ENCODE measurements at places on chromosomes 6 and 20. TPM values are rescaled to one million over a fixed set of nuclear protein-coding genes. Genes with fewer than 3 reads are reported as not detected.
A peak's percentile ranks its signal among the peaks of the same experiment; 100 is the strongest.

The HLA-DRA gene
- not detected for total RNA-seq

DNA sequence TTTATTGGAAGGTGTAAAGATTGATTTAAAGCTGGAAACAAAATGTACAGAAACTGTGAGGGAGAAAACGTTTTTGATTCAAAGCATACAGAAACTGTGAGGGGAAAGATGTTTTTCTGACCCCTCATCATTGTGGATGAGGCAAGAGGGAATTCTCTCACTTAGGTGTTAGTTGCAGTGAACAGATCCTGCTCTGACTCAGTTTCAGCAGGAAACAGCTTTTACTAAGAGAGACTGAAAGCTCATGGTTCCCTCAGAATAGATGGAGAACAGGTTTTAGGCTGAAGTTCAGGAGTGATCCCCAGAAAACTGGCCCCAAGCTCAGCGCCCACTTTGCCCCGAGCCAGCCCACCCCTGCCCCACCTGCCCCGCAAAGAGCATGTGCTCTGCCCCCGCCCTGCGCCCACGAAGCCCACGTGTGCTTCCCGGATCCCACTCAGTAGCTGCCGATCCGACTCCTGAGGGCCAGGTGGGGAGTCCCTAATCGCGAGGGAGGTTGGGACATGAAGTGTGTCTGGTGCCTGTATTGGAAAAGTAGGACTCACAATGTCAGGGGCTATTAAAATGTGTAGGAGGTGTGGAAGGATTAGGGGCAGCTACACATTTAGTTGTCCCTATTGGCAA, 41.2 kb downstream of the DUSP22 start:
- no peaks in the 10 kb centered on the region for H3K27me3 ChIP-seq
- H3K4me1 ChIP-seq: no peaks in the 10 kb centered on the region
- H3K27ac ChIP-seq: no peak overlapping the region
- H3K4me3 ChIP-seq: no peak overlapping the region

DNA sequence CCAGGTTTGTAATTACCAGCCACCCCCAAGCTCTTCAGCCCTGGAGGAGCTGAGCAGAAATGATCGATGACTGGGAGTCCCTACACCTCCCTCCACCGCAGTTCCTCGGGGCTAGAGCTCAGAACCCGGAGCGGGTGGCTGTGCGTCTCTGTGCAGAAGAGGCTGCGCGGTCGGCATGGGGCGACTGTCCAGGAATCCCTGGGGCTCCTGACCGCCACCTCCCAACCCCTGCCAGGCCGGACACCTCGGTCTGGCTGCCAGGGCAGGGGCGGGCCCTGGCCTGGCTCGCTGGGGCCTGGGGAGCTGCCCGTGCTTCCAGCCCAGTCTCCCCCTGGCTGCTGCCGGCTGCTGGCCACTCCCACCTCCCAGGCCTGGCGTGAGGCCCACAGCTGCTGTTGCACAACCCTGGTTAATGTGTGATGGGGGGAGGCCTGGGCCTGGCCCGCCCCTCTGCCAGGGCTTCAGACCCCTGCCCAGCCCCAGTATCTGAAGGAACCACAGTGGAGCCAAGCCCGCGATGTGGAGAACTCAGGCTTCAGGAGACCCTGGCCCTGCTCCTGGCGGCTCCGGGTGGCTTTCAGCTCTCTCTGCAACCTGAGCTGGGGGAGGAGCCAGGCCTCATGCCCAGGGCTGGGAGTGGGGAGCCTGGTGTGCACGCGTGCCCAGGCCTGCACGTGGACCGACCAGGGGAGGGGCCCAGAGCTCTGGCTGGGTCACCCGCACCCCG, 1.2 kb downstream of the SLC2A4RG start:
- peaks cover 12% of the 10 kb centered on the region for H3K4me1 ChIP-seq
- H3K27me3 ChIP-seq: no peaks in the 10 kb centered on the region
- peak overlapping the region; percentile 84 for H3K4me3 ChIP-seq
- peaks cover 22% of the 10 kb centered on the region for H3K36me3 ChIP-seq

- DNase-seq: peak; percentile 24
- no peak overlapping the region for H3K27ac ChIP-seq
- no peaks in the 10 kb centered on the region for H3K27me3 ChIP-seq
- H3K36me3 ChIP-seq: no peaks in the 10 kb centered on the region
- no peak overlapping the region for H3K4me3 ChIP-seq
- H3K4me1 ChIP-seq: peaks cover 9% of the 10 kb centered on the region
These were observed 86.9 kb downstream of the PXDC1 start for GRCh38 chr6:3664625-3665041.

GRCh38 chr6:43575105-43575771, 600 bp downstream of the XPO5 start:
- peaks cover 17% of the 10 kb centered on the region for H3K4me1 ChIP-seq
- peaks cover 29% of the 10 kb centered on the region for H3K36me3 ChIP-seq
- H3K4me3 ChIP-seq: peak overlapping the region; percentile 81
- no peak overlapping the region for H3K27ac ChIP-seq

- no peaks in the 10 kb centered on the region for H3K27me3 ChIP-seq
- H3K4me3 ChIP-seq: no peak overlapping the region
- H3K36me3 ChIP-seq: no peaks in the 10 kb centered on the region
These were observed 53.4 kb downstream of the LYRM2 start for GRCh38 chr6:89585154-89585553.

DNA sequence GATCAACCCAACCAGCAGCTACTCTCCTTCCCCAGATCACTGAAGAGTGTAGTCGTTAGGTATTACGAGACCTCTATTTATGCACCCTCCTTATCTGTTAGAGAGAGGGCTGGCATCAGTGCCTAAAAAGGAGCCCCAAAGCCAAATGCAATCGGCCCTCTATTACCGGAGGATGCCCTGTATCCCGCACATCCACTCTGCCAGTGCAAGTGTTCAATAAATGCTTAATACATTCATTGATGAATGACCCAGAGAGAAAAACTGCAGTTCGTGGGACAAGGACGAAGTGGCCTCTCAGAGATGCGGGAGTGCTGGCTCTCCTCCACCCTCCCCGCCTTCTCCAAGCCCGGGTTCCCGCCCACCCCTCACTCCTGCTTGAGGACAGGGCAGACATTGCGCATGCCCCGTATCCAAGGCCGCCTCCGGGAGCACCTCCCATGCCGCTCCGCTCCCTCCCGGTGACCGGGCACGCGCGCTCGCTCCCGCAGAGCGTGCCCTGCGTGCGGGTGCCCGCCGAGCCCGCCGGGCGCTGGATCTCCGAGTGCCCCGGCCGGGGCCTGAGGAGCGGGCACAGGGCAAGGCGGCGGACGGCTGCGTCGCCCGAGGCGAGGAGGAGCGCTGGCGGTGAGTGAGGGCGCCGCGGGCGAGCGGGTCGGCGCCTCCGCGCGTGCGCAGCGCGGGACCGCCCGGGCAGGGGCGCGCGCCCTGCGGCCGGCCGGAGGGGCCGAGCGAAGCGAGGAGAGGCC, 27.2 kb upstream of the BTBD3 start:
- no peaks in the 10 kb centered on the region for H3K27me3 ChIP-seq
- peaks cover 24% of the 10 kb centered on the region for H3K4me1 ChIP-seq
- peak overlapping the region; percentile 55 for H3K27ac ChIP-seq
- no peaks in the 10 kb centered on the region for H3K36me3 ChIP-seq
- peak overlapping the region; percentile 82 for H3K4me3 ChIP-seq
- DNase-seq: peak; percentile 97

- H3K27me3 ChIP-seq: no peaks in the 10 kb centered on the region
- H3K36me3 ChIP-seq: no peaks in the 10 kb centered on the region
- no peak overlapping the region for H3K27ac ChIP-seq
- DNase-seq: no peak
- no peaks in the 10 kb centered on the region for H3K4me1 ChIP-seq
- H3K4me3 ChIP-seq: no peak overlapping the region
These were observed 480.8 kb upstream of the IMPG1 start for GRCh38 chr6:76553256-76553655.

DNA sequence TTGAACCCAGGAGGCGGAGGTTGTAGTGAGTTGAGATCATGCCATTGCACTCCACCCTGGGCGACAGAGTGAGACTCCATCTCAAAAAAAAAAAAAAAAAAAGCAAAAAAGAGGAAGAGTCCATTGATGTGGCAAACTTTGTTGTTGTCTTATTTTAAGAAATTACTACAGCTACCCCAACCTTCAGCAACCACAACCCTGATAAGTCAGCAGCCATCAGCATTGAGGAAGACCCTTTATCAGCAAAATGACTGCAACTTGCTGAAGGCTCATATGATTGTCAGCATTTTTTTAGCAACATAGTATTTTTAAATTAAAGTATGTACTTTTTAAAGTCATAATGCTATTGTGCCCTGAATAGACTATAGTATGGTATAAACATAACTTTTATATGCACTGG, 48.8 kb downstream of the ZFP64 start:
- H3K27ac ChIP-seq: no peak overlapping the region
- H3K4me1 ChIP-seq: no peaks in the 10 kb centered on the region
- no peak overlapping the region for H3K4me3 ChIP-seq
- H3K36me3 ChIP-seq: no peaks in the 10 kb centered on the region

All from PC-3 (cell line).